ENCODE measurements at places on chromosomes 2 and 18.

DNA sequence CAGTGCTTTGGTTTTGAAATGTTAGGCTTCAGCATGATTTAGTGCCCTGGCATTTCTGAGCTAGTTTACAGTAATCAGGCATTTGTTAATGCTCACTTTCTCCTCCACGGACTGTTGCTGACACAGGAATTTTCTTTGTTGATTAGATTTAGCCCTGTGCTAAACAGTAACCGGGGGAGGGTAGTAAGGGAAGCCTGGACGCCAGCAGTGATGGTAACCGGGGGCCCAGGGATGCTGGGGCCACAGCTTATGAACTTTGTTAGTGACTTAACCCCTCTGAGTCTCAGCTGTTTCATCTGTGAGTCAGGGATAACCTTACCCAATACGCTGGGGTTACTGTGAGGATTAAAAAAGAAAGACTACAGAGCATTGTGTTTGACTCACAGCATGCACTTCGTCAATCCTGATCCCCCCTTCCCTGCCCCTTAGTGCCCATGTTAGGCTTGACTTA, 33.5 kb downstream of the KLHL29 start:
- DNase-seq = no peak

DNA sequence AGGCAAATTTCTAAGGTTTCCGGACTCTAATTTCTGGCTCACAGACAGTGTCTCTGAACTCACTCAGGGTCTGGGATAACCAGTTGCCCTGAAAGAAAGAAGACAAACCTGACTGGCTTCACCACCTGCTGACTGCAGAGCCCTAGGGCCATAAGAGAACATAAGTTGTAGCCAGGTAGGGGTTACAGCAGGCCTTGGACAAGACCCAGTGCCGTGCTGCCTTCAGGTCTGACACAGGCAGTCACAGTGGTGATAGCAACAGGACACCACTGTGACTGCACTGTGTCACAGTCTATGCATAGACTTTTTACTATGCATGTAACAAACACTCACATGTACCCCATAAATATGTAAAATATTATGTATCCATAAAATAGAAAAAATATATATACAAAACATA, 508.5 kb downstream of the PID1 start:
- DNase-seq = no peak

DNA sequence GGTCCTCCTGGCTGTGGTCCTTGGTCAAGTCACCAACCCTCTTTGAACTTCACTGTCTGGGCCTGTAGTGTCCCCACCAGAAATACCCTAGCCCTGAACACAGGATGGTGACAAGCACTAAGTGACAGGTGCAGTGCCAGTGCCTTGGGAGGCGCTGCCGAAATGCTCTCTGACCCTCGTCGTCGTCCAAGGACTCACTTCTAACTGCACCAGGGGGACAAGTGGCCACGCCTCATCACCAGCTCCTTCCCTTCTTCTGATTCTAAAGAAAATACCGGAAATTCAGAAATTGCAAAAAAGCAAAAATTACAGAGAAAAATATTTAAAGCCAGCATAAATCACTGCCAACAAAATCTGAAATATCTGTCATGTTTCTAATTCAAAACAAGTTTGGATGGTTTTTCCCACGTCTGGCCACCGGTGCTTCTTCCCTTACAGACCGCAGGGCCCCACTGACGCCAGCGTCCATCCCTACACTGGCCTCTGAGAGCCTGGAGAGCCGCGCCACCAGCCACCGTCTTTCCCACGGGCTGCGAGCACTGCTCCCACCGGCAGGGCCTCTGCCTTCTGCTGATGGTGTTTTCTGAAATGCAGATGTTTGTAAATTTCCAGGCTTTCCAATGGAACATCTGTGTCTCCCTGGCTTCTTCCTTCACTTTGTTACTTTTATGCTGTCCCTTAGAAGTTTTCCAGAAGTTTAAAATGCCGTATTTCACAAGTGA, 37.4 kb upstream of the GPC1 start:
- DNase-seq = no peak

DNA sequence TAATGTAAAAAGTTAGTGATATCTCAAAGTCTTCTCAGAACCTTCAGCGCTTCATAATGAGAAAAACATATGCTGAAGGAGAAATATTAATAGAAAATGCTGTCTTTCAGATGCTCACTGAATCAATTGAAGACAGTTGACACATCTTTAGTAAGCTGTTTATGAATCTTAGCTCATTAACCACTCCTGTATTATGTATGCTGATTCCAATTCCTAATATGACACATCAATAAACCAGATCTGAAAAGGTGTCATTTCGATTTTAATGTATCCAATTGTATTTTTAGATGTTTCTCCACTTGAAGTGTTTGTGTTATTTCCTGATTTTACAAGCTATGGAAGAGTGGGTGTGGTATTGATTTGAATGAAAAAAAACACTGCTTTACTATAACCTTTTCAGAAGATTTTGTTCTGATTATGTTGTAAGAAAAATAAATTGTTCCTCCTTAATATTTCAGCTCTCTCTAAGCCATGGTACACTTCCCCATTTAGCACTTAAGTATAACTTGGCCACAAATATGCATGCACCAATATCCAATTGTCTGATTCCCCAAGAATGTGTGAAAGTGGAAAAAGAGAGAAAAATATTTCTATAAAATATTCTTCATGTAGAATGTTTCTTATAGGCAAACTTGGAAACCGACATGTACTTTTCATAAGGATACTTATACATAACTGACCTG, 569.8 kb downstream of the ARHGAP15 start:
- DNase-seq = no peak

GRCh38 chr2:230762317-230762896, 49.8 kb downstream of the CAB39 start:
- no peak for DNase-seq

DNA sequence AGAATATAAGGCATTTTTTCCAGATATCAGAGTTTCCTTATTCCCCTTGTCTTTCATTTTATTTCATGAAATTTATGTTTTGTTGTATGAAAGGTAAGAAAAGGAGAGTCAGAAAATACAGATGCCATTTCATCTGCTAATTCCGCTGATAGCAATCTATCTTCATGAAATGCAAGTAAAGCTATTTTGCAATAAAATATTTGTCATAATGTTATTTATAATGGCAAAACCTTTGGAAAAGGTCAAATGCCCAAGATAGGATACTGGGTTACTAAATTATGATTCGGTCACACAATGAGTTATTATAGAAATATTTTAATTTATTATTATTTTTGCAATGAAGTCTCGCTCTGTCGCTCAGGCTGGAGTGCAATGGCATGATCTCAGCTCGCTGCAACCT, 124.2 kb downstream of the SPP2 start:
- no peak for DNase-seq

Measured in GM20000 (cell line).